ENCODE measurements at places on chromosomes 4 and X.

DNA sequence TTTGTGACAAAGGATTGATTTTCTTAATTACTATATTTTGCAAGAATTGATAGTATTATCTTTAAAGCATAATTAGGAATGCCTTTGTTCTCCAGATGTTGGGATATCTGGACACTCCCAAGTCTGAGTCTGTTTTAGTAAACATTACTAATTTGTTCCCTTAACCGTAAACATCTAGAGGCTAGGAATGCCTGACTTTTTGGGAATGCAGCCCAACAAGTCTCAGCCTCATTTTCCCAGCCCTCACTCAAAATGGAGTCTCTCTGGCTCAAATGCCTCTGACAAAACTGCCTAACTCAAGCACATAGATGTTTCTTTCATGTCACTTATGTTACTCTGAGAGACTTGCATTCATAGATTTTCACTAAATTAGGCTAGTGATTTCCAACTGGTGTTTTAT lies 297.0 kb upstream of the CLNK start:
- no peak for DNase-seq

DNA sequence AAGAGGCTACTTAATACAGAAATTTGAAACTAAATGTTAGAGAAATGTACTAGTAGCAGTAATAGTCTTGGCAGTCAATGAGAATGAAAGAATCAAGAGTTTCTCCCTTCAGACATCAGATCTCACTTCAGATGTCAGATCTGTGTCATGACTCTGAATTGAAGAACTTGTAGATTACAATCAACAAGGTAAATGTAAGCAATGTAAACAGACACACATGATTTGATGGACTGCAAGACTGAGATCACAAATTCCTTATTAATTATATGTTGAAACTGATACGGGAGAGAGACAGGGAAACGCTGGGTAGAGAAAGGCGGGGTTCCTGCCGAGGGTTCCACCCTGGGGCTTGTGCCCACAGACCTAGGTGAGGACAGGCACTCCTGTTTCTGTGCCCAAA lies 65.5 kb upstream of the HHIP start:
- no peak for DNase-seq

- no peak for DNase-seq
Measured at GRCh38 chr4:113397114-113397701, 347.8 kb downstream of the ANK2 start.

DNA sequence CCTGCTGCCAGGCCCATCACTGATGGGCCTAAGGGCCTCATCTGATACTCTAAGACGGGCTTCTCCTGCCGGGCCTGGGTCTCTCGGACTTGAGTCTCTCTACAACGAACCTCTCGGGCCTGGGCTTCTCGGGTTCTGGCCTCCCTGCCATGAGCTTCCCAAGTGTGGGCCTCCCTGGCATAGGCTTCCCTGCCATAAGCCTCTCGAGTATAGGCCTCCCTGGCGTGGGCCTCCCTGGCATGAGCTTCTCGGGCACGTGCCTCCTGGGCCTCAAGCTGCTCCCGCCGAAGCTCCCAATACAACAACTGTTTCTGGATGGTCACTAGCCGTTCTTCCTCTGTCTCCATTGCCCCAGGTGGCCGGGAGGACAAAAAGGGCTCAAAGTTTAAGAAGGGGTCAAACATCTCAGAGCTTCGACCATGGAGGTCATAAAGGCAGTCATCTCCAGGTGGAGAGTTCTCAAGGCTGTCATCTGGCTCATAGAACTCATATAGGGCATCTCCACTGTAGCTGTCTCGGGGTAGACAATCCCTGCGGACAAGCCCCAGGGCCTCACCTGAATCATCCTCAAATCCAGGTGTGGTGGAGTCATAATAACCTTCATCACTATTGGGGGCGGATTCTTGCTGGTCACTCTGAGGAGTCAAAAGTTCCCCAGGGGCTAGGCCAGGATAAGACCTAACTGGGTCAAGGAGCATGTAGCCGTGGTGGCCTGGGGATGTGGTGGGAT lies 14.1 kb downstream of the AMER1 start:
- no peak for DNase-seq

DNA sequence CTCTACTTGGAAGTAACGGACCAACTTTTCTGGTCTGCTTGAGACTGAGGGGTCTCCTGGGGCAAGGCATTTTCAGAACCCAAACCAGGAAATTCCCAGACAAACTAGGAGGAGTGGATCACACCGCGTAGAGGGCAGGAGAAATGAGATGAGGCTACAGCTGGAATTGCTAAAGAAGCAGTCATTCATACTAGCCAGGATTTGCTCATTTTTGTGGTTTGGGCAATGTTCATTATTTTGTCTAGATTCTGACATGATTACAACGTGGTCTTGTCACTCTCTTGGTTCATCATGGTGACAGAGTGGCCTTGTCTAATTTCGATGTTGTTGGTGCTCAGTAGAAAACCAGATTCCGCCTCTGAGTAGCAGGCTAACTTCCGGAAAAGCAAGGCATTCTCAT lies 63.2 kb downstream of the BANK1 start:
- no peak for DNase-seq

DNA sequence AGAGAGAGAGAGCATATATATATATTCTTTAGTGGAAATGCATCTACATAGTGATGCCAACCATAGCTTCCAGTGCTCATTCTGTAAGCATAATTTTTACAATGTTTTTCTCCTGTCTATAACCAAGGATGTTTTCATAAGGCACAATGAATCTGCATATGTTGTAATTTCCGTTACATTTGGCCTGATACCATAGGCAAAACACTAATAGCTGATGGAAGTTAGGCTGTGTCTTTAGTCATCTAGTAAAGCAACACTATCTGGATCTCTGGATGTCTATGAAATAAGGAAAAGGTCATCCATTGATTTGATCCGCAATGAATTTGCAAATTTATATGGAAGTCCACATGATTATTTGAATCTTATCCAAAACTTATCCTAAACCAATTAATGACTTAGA lies 8.1 kb downstream of the PCDH7 start:
- no peak for DNase-seq

- no peak for DNase-seq
Measured at GRCh38 chr4:87392183-87392582, 1.2 kb upstream of the HSD17B11 start.

DNA sequence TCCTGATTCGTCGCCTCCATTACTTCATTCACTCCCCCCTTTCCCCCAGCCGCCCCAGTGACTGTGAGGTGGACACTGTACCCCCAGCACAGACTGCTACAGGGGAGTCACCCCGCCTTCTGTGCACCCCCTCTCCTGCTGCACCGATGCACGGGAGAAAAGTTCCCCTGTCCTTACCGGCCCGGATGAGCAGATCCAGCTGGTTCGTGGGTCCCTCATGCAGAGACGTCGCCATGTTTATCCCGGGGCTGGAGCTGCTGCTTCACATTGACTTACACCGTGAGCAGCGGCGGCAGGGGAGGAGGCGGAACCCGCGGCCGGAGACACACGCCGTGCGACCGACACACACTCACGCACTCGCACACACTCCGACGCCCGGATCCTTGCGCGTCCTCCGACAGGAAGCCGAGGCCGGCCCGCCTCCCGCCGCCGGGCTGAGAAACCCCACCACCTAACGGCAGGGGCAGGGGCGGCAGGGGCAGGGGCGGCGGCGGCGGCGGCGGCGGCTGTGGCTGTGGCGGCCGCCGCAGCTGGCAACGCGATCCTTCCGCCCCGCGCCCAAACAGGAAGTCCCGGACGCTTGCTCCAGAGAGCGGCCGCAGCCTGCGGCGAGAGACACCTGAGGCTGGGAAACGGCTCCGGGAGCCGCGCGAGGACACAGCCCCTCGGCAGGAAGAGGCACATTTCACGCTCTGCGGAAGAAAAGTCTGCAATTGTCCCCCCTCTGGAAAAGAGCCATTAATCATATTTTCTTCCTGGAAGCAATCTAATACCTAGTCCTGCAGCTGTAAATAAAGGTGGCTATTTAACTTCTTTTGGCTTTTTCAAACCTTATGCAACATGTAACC lies 68.6 kb downstream of the NOCT start:
- no peak for DNase-seq
